ENCODE measurements at places on chromosomes 3 and 15. TPM values are rescaled to one million over a fixed set of nuclear protein-coding genes. Genes with fewer than 3 reads are reported as not detected.

Gene SPTBN5
- 2.4 TPM for total RNA-seq

Gene WWTR1
- 1.1 TPM for total RNA-seq

- no peak for DNase-seq
These were observed 554.5 kb downstream of the ZIC1 start for GRCh38 chr3:147963711-147964110.

DNA sequence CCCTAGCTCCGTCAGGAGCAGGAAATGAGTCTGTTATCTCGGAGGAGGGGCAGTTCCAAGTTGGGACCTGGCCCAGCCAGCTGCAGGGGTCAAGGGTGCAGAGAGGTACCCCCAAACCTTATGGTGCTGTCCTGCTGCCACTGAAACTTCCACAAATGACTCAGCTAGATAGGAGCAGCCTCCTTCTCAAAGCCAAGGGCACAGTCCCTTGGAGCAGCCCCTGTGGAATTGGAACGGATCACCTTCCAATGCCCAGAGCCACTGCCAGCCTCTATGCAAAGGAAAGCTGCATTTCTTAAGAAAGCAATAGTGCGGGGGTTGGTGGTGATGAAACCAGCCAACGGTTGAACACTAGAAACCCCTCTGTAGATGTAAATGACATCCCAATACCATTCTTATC is 19.6 kb upstream of the LRRK1 start:
- no peak for DNase-seq

DNA sequence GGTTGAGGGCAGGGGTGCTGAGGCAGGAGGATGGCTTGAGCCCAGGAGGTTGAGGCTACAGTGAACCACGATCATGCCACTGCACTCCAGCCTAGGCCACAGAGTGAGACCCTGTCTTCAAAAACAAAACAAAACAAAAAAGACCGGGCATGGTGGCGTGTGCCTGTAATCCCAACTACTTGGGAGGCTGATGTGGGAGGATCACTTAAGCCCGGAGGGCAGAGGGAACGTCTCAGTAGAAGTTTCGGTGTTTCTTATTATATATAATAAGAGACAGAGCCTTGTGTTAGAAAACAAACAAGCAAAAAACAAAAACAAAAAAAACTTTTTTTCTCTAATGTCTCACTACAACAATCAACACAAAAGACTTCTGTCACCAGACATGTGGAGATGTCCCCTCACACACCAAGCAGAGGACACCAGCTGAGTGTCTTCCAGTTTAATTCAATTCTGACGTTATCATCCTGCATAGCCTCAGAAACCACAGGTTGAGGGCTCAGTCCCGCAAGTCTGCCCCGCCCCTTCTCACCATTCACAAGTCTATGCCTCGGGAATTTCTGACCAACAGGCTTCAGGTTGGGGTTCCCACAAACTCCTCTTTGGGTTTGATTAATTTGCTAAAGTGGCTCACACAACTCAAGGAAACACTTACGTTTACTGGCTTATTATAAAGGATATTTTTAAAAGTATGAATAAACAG is 24.0 kb upstream of the EIF4A2 start:
- DNase-seq = no peak

GRCh38 chr15:66164788-66165187 is 88.8 kb downstream of the MEGF11 start:
- DNase-seq = no peak

Measured in CD4-positive, alpha-beta memory T cell (primary cell).